ENCODE measurements at places on chromosomes 1 and 21. TPM values are rescaled to one million over a fixed set of nuclear protein-coding genes. Genes with fewer than 3 reads are reported as not detected.

DNA sequence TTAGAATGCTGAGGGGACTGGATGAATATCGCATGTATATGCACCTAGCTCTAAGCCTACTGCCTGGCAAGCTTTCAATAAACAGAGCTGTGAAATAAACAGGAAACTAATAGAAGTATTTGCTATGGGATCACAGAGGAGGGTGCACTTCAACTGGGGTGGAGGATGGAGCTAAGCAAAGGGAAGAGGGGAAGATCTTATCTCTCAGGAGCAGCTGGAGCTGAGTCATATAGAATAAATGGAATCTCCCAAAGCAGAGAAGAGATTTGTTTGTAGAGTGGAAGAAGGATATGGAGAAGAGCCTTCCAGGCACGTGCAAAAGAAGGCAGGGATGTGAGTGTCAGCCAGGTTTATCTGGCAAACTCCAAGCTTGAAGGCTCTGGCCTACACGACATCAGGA is 17.0 kb upstream of the KCNA10 start:
- no peak for DNase-seq

DNA sequence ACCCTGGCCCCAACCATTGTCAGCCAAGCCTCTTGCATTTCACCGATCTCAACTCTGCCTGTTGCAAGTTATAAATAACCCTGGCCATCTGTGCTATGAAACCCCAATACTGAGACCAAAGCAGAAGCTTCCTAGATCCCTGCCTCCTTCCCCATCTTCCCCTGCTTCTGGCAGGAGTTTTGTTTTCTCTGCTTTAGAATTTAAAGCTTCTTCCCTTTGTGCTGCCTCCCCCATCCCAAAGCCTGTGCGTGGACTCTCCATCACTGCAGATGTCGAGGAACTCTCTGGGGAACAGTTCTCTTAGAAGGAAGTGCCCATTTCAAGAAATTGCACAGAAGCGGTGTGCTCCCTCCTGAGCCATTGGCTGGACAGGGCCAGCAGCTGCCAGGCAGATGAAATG is 17.4 kb upstream of the MYOG start:
- DNase-seq: no peak

Gene BEND5
- total RNA-seq: 3.1 TPM

GRCh38 chr1:21793104-21793503 is 10.2 kb upstream of the USP48 start:
- no peak for DNase-seq

DNA sequence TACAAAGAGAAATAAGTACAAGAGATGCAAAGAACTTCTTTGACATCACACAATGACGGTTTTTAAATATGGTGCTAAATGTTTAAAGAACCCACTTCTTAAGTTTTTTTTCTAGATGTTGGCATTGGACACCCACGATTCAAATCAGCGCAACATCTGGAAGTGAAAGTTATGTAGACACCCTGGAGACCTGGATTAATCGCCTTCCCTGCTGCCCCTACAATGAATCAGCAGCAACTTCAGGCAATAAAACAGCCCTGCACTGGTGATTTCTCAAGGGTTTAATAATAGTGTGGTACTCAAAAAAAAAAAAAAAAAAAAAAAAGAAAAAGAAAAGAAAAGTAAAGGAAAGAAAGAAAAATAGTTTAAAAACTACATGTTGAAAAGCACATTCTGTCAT is 248.3 kb downstream of the NUF2 start:
- no peak for DNase-seq

DNA sequence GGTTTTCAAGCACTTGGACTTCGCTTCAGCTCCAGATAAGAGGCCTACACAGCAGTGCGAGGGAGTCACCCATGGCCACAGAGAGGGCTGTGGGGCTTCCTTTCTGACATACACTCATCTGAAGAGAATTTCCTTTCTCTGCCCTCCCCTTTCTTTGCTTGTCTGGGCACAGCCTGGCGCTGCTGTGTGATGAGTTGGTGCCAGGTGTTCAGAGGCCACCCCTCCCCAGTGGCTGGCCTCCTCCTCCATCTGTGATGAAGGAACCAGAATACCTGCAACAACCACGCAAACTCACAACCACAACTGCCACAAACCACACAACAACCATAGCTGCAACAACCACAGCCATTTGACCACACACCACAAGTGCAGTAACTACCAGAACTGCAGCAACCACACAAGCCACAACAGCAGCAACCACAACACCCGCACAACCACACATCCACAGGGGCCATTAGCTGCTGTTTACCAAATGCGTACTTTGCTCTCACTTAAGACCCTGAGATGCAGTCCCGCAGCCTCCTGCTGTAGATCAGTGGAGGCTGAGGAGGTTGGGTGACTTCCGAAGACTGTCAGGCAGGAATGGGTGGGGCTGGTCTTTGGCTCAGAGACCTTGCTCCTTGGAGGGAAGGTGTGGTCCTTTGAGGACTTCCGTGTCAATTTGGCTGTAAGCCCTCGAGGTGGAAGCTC is 71.1 kb downstream of the IER5 start:
- DNase-seq: peak; percentile 77

GRCh38 chr1:199867601-199868000 is 159.9 kb upstream of the NR5A2 start:
- DNase-seq: no peak

DNA sequence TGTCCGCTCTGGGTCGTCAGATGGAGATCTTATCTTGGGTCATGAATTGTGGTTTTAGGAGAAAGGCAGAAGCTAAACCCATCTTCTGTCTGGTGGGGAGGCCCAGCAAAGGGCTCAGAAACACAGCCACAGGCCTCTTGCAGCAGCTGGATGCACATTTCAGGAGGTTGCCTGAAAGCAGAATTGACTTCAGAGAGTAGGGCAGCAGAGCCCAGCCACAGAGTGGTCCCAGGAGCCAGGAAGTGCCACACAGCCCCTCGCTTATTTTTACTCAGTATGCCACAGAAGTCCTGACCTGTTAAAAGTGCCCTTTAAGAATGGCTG is 8.3 kb upstream of the RIPK4 start:
- DNase-seq: no peak

- no peak for DNase-seq
Observed at GRCh38 chr1:198528364-198528763, 12.1 kb downstream of the ATP6V1G3 start.

Gene ACKR1
- 14.7 TPM for total RNA-seq

DNA sequence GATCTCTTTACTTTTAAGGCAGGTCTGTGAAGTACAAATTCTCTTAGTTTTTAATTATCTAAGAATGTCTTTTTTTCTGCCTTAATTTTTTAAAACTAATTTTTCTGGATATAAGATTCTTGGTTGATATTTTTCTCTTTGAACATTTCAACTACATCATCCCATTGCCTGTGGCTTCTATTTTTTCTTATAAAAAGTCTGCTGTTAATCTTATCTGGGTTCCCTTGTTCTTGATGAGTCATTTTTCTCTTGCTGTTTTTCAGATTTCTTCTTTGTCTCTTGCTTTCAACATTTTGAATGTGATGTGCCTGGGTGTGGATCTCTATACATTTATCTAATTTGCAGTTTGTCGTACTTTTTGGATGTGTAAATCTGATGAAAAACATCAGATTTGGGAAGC is 525.2 kb upstream of the PBX1 start:
- no peak for DNase-seq

DNA sequence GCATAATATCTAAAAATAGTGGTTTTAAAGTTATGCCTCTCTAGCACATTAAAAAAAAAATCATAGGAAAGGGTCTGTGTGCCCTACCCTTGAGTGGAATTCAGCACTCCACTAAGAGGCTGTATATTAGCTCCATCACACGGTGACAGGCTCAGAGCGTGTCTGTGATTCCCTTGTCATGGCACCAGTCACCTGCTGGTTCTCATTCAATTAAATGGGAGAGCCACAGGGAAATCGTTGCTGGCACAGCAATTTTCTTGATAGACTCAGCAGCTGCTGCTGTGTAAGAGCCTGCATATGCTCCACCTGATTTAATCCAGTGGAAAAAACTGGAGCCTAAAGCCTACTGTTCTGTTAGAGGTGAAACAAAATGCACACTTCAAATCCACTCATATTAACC is 9.5 kb downstream of the ATP6V1G3 start:
- DNase-seq: no peak

GRCh38 chr1:14862114-14862771 is 263.8 kb downstream of the KAZN start:
- no peak for DNase-seq

GRCh38 chr1:99600782-99601181 is 45.1 kb upstream of the PALMD start:
- no peak for DNase-seq

DNA sequence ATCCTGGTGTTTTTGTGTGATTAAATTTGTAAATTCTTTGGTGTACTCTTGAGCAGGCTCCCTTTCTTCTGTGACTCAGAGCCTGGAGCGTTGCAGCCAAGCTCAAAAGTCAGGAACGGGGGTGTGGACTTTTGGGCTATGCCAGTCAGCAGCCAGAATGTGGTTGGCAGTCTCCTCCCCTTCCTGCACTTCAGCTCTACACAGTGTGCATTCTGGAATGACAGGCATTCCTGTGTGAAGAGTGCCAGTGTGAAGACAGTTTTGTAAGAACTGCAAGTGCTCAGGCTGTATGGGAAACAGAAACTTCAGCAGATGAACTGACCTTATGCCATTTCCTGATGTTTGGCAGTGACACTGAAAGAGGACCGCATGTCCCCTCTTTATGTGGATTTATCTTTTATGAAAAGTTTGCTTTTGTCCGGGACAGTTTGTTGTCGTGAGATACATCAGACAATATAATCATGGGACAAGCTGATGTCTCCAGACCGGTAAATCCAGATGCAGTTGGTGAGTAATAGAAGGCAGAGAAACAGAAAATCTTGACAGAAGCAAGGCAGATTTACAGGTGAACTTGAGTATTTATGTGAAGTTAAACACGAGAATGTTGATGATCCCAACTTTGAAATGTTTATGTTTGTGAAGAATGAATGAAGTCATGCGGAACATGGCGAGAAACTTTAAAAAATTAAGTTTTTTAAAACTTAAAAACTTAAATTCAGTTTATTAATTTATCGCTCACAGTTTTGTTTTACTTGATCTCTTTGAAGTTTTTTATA is 67.7 kb upstream of the RCC1 start:
- DNase-seq: peak; percentile 94

Gene FCRLA
- total RNA-seq: 0.52 TPM

Gene SZRD1
- 52.3 TPM for total RNA-seq

Gene PLPPR4
- not detected for total RNA-seq

- no peak for DNase-seq
Observed at GRCh38 chr1:17097787-17098186, 21.5 kb downstream of the PADI2 start.

DNA sequence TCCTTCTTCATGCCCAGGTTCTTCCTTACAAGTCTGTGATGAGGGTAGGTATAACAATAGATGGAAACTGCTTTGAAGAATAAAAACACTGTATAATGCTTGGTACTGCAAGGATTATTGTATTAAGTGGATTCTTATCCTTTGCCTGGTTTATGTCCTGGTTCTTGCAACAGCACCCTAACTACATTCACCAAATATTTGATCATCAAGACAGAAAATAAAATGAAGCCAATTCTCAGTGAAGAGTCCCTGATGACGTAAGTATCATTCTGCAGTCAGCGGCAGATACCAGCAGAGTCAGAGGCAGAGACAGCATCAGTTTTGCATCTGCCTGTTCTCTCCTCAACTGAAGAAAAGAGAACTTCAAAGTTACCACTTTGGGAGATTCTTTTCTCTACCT is 19.7 kb downstream of the ARHGEF11 start:
- no peak for DNase-seq

Gene AIRE
- total RNA-seq: not detected

- DNase-seq: no peak
Observed at GRCh38 chr1:201219481-201220387, 29.1 kb downstream of the IGFN1 start.

Gene AGMAT
- total RNA-seq: not detected
